ENCODE measurements at places on chromosomes 6 and 20.

DNA sequence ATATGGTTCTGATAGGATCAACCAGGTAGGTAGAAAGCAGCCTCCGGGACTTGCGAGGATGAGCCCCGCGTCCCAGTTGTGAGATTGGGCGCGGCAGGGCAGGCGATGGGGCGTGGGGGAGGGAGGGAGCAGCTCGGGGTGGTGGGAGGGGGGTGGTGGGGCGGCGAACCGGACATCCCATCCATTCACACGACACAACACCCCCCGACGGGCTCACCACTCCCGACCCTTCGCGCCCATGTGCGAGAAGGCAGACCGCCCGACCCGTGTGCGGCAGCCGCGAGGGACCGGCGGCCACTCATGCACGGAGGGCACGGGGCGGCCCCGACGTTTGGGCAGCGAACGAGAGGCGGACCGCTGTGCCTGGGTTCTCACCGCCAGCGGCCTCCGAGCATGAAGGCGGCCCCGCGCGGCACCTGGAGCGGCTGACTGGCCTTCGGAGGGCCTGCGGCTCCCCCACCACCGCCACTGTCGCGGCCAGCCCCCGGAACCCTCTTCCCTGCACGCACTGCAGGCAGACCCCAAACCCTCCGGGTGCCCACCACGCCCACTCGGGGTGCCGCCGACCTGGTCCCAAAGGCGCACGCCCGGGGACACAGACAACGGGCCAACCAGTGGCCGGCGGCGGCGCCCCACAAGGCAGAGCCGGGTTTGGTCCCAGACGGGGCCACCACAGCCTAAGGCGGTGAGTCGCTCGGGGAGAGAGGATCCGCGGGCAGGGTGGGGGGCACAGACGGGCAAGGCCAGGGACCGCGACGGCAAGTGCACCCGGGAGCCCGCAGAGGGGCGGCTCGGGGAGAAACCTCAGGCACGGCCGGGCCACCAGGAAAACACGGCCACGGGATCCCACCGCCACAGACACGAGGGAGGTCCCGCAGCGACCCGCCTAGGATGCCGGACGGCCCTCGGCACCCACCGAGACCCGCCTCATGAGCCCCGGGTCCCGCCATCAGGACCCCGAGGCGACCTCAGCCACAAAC is 769.2 kb upstream of the DEFB115 start:
- no peak for DNase-seq

DNA sequence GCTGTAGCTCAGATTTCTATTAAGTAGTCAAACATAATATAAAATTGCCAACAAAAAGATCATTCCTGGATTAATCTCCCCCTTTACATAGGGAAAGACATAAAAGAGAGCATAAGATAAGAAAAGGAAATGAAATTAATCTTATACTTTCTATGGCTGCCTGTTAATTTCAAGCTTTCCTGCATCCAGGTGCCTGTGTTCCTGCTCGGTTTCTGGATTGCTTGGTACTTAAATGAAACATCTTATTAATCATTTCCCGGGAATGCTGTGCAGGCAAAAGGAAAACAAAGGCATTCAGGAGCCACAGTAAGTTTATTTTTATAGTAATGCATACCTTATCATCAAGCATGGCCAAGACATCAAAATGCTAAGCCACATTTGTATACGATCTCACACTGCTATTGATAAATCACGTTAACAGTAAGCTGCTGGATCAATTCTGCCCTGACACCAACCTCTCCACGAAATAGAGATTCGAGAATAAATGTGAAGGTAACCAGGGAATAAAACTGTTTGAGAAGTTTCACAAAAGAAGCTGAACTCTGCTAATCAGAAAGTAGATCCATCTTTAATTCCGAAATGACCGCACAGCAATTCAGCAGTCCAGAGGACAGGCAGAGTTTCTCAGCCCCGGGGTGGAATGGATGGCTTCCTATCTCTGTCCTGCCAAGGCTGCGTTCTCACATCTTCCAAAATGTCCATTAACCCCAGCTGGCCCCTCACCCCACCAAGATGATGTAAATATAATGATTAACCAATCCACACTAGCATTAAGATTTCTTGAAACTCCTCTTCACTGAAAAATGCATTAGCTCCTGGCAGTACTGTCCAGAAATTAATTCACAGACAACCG is 32.6 kb upstream of the APCDD1L start:
- DNase-seq: no peak

GRCh38 chr20:25318471-25319240 is 70.8 kb downstream of the PYGB start:
- no peak for DNase-seq

DNA sequence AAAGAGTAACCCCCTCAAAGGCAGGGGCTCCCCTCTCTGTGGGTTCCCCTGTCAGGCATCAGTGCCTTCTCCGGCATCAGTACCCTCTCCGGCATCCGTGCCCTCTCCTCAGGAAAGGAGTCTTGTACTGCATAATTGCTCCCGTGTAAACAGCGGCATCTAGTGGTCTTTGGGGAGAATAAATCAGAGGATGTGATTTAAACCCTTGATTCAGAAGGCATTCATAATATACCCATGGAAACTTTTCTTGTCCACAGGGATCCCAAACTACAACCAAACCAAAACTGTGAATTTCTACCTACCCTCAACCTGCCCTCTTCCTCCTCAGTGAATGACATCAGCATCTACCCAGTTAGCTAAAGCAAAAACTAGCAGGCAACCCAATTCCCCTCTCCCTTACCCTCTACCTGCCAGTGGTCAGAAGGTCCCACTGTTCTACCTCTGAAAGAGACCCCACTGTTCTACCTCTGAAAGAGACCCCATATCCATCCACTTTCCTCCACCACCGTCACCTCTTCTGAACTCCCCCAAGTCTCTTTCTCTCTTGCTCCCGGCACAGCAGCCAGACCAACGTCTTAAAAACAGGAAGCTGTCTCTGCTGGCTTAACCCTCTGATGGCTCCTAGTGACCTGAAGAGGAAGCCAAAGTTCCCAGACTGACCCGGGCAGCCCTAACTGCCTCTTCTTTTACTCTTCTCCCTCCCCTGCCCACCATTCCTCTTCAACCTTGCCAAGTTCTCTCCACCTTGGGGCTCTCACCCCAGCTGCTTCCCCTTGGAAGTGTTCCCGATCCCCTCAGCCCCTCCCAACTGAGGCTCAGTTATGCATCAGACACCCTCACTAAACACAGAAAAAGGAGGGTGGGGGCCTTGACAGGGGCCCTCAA is 27.2 kb downstream of the UBE2V1 start:
- no peak for DNase-seq

DNA sequence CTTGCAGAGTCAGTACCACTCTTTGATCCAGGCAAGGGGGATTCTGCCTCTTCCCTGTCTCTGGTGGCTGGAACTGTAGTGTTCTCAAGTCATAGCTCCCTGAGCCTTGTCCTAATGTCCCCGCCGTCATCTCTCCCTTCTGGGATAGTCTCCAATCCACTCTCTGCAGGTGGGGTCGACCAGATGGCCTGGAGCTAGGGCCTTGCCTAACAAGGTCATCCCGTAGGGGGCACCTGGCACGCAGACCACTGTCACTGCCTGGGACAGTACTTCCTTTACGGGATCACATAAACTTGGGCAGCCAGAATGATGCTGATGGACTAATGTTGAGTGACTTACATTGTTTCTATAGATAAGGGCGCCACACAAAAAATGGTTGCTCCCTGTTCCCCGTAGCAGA is 118.9 kb upstream of the SLC22A23 start:
- DNase-seq: no peak

DNA sequence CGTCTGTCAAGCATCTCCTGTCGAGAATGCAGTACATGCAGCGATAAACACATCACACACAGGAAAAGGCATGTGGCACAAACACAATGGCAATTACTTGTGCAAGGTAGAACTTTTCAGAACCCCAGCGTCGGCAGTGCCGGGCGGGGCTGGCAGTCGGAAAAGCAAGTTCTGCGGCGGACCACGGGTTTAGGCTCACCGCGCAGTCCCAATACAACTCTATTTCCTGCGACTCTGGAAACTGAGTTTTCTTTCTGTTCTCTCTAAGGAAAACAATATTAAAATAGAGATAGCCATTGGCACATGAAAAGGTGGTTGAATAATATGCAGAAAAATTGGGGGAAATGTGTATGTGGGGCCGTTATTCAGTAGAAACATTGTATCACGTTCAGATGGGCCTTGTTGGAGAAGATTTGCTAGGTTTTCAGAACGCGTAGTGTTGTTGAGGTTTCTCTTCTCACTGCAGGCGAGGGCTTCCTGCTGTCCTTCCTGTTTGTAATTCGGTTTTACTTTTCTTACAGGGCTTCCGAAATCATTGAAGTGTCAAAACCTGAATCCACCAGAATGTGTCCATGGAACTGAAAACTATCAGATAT is 369.5 kb downstream of the THBS2 start:
- DNase-seq: no peak

DNA sequence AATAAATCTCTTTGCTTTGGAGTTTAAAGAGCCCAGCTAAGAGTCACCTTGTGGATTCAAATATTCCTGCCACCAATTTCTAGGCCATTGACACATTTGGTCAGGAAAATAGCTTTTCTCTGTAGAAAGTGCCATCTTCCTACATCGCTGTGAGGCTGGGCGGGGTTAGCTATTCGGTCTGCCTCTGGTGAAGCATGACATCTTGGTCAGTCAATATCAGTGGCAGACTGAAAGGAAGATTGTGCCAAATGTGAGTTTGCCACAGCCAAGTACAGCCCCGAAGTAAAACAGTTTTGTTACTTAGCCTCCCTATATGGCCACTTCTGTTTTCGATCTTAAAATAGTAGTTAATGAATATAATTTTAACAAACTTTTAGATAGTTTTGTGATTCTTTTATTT is 65.5 kb upstream of the FABP7 start:
- no peak for DNase-seq

DNA sequence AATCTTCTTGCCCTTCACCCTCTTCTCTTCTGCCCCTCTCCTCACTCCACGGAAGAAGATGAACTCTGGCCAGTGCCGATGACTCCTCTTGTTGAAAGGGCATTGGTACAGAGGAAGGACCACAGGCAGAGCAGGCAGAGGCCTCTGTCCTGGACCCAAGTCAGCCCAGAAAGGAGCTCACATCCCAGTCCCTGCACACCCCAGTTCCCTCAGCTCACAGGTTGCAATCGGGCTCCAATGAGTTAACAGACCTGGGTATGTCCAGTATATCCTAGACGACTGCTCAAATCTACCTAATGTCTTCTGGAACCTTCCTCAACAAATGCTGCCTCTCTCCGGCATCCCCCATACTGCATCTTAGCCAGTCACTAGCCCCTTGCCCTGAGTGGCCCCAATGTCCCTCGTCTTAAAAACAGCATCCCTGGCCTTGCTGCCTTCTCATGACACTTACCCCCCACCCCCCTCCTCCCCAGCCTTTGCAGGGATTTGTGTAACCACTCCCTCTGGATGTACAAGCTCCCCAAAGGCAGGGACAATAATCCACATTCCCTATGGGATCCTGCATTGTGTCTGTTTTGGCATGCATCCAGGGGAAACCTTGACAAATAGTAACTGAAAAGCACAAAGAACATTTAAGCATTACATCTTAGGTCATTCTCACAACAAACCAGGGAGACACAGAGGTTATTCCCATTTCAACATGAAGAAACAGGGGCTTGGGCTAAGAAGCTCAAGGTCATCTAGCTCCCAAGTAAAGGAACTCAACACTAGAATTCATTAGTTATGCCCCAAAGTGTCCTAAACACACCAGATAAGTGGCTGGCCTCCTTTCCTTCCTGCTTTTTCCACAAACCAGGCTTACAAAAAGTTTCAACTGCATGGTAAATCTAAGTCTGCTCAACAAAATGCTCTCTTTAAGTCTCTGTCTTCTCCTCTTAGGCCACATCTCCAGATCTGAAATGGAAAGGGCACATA is 45.1 kb downstream of the TRERF1 start:
- DNase-seq: no peak
